NCI-H748 treated with DMSO at 0.1 percent for 48 hours (cell line): ENCODE measurements at places on chromosomes 11 and 22.
A peak's percentile ranks its signal among the peaks of the same experiment; 100 is the strongest.

- DNase-seq: no peak
These were observed 6.7 kb upstream of the LRFN4 start for GRCh38 chr11:66850235-66850587.

GRCh38 chr11:97079244-97079643, 689.4 kb downstream of the JRKL start:
- DNase-seq: no peak

DNA sequence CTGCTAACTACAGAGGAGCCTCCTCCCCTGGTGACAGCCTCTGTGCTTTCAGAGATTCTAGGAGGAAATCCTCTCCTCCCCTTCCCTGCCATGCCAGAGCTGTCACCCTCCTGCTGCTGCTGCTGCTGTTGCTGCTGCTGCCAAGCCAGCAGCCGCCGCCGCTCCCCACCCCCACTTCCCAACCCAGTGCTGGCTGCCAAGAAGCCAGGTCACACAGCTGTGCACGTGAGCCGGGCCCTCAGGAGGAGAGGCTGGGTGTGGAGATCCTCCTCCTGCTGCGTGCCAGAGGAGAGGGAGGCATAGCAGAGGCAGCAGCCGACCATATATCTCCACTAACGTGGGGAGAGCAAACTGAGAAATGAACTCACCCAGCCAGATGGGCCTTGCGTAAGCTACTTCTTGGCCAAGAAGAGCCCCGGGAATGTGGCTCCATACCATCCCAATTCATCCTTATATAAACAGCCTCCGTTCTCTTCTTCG, 12.4 kb downstream of the CRY2 start:
- DNase-seq: no peak

GRCh38 chr11:10298342-10298741, 4.3 kb upstream of the SBF2 start:
- DNase-seq: no peak

DNA sequence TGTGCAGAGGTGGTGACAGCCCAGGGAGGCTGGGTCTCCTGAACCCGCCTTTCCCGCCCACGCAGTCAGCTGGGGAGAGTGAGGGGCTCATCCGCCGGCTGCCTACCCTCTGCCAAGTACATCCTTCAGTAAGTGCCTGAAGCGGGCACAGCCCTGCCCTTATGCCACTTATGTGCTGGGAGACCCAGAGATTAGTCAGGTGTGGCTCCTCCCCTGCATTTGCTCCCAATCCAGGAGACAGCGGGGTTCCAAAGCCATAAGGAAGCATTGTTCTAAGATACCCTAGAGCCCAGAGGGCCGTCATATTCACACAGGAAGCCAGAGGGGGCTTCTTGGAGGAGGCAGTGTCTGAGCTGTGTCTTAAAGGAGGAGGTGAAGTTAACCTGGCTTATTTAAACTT, 5.8 kb upstream of the PPP6R3 start:
- no peak for DNase-seq

- DNase-seq: no peak
These were observed 1222.5 kb downstream of the BRD1 start for GRCh38 chr22:48605125-48605524.

- peak; percentile 41 for DNase-seq
These were observed 18.2 kb downstream of the IFT27 start for GRCh38 chr22:36757668-36758211.

GRCh38 chr11:78220218-78221157, 31.8 kb downstream of the USP35 start:
- DNase-seq: no peak

GRCh38 chr11:65853246-65853979, 4.6 kb downstream of the CFL1 start:
- no peak for DNase-seq

GRCh38 chr11:8826139-8826786, 84.7 kb upstream of the AKIP1 start:
- DNase-seq: no peak

- no peak for DNase-seq
These were observed 17.4 kb upstream of the ANO1 start for GRCh38 chr11:70060611-70061293.

- DNase-seq: no peak
These were observed 1060.8 kb downstream of the OPCML start for GRCh38 chr11:132471466-132471865.
